Osteoblast (primary cell): ENCODE measurements at places on chromosomes 2 and 18. TPM values are rescaled to one million over a fixed set of nuclear protein-coding genes. Genes with fewer than 3 reads are reported as not detected.
A peak's percentile ranks its signal among the peaks of the same experiment; 100 is the strongest.

- H3K4me3 ChIP-seq, result no peak overlapping the region
- no peaks in the 10 kb centered on the region for H3K27me3 ChIP-seq
- DNase-seq, result no peak
- H3K4me1 ChIP-seq, result no peaks in the 10 kb centered on the region
- H3K36me3 ChIP-seq, result no peaks in the 10 kb centered on the region
- no peak overlapping the region for H3K27ac ChIP-seq
Observed at GRCh38 chr2:6506859-6507258, 358.8 kb downstream of the CMPK2 start.

- no peaks in the 10 kb centered on the region for H3K27me3 ChIP-seq
- H3K4me1 ChIP-seq, result no peaks in the 10 kb centered on the region
- H3K4me3 ChIP-seq, result no peak overlapping the region
- no peak for DNase-seq
- no peak overlapping the region for H3K27ac ChIP-seq
- H3K36me3 ChIP-seq, result no peaks in the 10 kb centered on the region
Observed at GRCh38 chr2:208148803-208149202, 2.8 kb upstream of the CRYGB start.

- no peaks in the 10 kb centered on the region for H3K36me3 ChIP-seq
- peak; percentile 73 for DNase-seq
- no peaks in the 10 kb centered on the region for H3K27me3 ChIP-seq
- peak overlapping the region; percentile 64 for H3K27ac ChIP-seq
- H3K4me3 ChIP-seq, result peak overlapping the region; percentile 58
Observed at GRCh38 chr2:187580462-187581124, 26.4 kb upstream of the TFPI start.

DNA sequence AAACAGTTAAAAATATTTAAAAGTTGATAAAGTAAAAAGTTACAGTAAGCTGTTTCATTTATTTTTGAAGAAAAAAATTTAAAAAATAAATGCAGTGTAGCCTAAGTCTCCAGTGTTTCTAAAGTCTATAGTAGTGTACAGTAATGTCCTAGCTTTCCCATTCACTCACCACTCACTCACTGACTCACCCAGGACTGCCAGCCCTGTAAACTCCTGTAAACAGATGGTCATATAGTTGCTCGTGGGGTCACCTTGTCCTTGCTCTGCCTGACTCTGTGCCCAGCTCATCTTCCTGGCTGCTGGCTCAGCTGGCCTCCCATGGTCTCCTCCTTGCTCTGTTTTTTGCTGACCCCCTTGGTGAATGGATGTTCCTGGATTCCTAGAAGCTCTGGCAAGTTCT is 180.3 kb downstream of the VAPA start:
- no peaks in the 10 kb centered on the region for H3K36me3 ChIP-seq
- no peak overlapping the region for H3K27ac ChIP-seq
- DNase-seq, result no peak
- peaks cover 4% of the 10 kb centered on the region for H3K27me3 ChIP-seq

DNA sequence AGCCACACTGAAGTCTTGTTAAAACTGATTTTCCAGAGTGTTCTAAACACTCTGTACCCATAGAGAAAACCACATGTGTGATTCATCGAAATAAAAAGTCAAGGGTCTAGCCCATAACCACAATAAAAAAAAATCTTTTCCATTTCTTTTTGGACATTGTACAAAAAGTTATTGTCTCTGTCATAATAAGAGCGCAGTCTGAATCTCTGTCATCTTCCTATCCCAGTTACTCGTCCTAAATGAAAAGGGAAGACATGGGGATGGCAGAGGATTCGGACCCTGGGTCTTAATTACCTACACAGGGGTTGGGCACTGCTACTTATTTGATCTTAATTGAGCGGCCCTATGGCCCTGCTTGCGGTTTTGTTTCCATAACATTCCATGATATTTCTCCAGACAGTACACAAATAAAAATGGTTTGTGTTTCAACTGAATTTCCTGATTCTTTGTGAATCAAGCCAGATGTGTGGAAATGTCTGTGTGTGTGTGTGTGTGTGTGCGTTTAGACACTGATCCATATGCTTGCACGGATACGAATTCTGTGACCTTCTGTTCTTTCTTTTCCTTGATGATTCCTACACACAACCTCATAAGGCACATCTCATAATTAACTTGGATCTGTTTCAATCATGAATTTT is 133.4 kb upstream of the SPATS2L start:
- H3K27ac ChIP-seq, result no peak overlapping the region
- no peaks in the 10 kb centered on the region for H3K36me3 ChIP-seq
- H3K27me3 ChIP-seq, result no peaks in the 10 kb centered on the region

DNA sequence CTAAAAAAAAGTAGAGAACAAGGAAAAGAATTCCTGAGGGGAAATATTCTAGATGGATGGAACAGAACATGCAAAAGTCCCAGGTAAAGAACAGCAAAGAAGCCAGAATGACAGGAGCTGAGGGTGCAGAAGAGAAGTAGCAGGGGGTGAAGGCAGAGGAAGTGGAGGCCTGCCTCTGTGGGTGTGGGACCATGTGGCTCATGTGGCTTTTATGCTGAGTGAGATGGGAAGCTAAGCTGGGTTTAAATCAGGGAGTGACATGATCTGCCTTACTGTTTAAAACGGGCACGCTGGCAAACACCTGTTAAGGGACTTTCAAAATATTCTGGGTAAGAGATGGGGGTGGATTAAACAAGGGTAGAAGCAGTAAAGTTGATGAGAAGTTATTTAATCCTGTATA is 40.0 kb downstream of the GKN2 start:
- DNase-seq, result no peak
- peaks cover 13% of the 10 kb centered on the region for H3K27me3 ChIP-seq
- H3K4me1 ChIP-seq, result peaks cover 7% of the 10 kb centered on the region
- no peaks in the 10 kb centered on the region for H3K36me3 ChIP-seq
- H3K4me3 ChIP-seq, result no peak overlapping the region

DNA sequence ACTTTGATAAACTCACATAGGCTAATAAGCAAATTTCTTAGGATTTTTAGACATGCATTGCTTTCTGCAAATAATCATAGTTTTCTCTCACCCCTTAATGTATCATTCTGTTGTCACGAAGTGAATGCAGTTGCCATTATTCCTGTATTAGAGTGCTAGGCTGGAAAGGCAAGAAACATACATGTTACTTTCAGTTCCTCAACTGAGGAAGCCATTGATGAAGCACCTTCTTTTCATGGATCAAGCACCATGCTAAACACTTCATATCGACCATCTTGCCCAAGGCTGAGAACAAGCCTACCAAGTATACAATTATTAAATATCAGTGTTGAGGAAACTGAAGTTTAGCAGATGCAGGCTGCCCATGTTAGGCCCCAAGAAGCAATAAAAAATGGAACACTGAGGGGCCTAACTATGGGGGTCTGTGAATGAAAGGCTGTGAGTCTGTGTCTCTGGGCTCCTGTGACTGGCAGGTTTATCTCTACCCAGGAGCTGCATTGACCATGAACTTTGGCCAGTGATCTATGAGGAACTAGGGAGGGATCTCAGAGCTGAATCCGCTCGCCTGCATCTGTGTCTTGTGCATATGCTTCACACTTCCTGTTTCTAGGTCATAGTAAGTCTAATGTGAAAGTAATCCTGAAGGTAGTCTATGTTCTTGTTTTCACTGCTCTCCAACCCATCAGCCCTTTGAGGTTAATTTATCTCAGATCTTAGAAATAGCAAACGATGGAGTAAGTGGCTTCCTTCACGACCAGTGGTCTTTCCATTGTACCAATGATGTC is 16.0 kb upstream of the TSPYL6 start:
- H3K4me1 ChIP-seq, result no peaks in the 10 kb centered on the region
- no peak overlapping the region for H3K27ac ChIP-seq
- H3K36me3 ChIP-seq, result no peaks in the 10 kb centered on the region
- no peak for DNase-seq
- H3K27me3 ChIP-seq, result no peaks in the 10 kb centered on the region
- no peak overlapping the region for H3K4me3 ChIP-seq

- no peak overlapping the region for H3K4me3 ChIP-seq
- H3K27ac ChIP-seq, result no peak overlapping the region
- no peaks in the 10 kb centered on the region for H3K4me1 ChIP-seq
- no peak for DNase-seq
- no peaks in the 10 kb centered on the region for H3K27me3 ChIP-seq
Observed at GRCh38 chr18:37986665-37987064, 421.1 kb upstream of the CELF4 start.

- peaks cover 14% of the 10 kb centered on the region for H3K4me1 ChIP-seq
- H3K27me3 ChIP-seq, result peaks cover 3% of the 10 kb centered on the region
- no peak overlapping the region for H3K4me3 ChIP-seq
- no peak for DNase-seq
- no peak overlapping the region for H3K27ac ChIP-seq
- H3K36me3 ChIP-seq, result no peaks in the 10 kb centered on the region
Observed at GRCh38 chr2:26627350-26628105, 13.6 kb downstream of the CIB4 start.

GRCh38 chr2:156779416-156780120 is 343.4 kb downstream of the GPD2 start:
- no peaks in the 10 kb centered on the region for H3K27me3 ChIP-seq
- no peaks in the 10 kb centered on the region for H3K36me3 ChIP-seq
- H3K27ac ChIP-seq, result no peak overlapping the region
- DNase-seq, result no peak

GRCh38 chr2:68987021-68987503 is 12.6 kb downstream of the GKN1 start:
- DNase-seq, result no peak
- H3K27me3 ChIP-seq, result no peaks in the 10 kb centered on the region
- H3K4me1 ChIP-seq, result no peaks in the 10 kb centered on the region
- H3K4me3 ChIP-seq, result no peak overlapping the region
- H3K27ac ChIP-seq, result no peak overlapping the region
- H3K36me3 ChIP-seq, result no peaks in the 10 kb centered on the region

DNA sequence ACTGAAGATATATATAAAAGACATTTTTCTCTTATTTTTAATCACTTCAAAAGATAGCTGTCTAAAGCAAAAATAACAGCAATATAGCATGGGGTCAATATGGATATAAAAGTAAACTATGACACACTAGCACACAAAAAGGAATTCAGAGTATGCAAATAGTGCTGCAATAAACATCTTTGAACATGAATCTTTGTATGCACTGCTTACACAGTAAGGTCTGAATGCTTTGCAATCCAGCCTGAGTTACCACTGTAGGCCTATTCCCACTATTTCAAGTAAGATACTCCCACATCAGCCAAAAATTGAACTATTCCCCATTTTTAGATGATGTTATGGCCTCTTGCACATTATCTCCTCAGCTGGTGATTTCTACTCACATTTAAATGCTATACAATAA is 27.4 kb upstream of the ERCC3 start:
- H3K36me3 ChIP-seq, result peaks cover 40% of the 10 kb centered on the region
- no peak for DNase-seq
- no peak overlapping the region for H3K27ac ChIP-seq

DNA sequence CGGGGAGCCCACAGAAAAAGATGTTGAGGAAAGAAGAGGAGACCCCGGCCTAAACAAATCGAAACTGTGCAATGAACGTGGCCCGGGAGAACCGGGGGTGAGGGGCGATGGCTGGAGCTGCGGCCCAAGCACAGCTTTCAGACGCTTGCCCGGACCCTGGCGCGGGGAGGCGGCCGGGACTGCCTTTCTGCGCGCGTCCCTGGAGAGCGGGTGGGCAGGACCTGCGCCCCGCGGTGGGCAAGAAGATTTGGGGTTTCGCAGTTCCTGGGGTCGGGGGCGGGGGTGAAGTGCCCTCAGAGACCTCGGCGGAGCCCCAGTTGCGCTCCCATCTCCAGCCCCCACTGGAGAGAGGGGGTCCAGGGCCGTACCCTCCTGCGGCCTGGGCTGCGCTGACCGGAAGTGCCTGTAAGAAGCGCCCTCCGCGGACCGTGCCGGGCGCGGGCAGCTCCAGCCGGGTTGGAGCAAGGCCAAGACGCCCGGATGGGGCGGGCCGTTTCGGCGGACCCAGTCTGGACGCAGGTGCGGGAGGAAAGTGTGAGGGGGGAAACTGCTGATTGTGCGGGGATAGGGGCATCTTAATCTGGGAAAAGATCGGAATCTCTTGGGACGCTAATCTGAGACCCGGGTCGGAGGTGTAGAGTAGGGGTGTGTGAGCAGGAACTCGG is 11.6 kb downstream of the EN1 start:
- peak overlapping the region; percentile 69 for H3K4me3 ChIP-seq
- no peak for DNase-seq
- peaks cover 3% of the 10 kb centered on the region for H3K4me1 ChIP-seq
- H3K36me3 ChIP-seq, result no peaks in the 10 kb centered on the region
- peaks cover 64% of the 10 kb centered on the region for H3K27me3 ChIP-seq

DNA sequence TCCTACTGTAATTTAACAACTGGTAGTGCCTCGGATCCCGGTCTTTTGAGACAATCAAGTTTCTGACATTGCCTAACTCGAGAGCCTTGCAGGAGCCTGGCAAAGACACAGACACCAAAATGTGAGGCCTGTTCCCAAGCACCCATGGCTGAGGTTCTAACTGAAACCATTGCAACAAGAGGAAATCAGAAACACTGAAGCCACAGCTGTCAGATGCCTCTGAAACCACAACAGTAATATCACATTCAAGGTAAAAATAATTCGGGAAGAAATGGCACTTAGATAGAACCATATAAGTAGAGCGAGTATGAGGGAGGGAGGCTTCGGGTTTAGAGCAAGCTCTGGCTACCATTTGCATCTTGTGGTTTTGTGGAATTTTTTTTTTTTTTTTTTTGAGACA is 285.9 kb downstream of the FBXO15 start:
- H3K4me3 ChIP-seq, result no peak overlapping the region
- H3K27me3 ChIP-seq, result no peaks in the 10 kb centered on the region
- no peak for DNase-seq
- H3K27ac ChIP-seq, result no peak overlapping the region
- H3K4me1 ChIP-seq, result no peaks in the 10 kb centered on the region

DNA sequence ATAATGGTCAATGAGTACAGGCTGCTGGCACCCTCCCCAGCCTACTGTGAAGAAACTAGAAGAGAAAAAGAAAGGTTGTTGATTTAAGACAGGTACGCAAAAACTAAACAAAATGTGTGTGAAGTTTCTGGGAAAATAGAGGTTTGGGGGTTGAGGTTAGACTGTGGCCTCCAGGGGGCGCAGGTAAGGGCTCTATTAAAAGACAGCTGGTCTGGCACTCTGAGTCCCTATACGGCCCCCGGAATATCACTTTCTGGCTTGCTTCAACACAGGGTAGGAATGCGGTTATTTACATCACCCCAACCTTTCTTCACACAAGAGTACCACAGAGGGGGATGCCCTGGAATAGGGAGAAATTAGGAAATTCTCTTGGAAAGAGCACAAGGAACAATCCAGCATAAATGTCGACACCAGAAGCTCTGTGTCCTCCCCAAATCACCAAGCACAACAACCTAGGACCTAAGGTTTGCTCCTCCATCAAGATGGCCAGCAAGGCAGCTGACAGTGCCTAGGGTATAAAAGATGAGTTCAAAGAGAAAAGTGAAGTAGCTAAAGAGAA is 480.8 kb upstream of the KLHL29 start:
- H3K27me3 ChIP-seq, result no peaks in the 10 kb centered on the region
- H3K4me1 ChIP-seq, result no peaks in the 10 kb centered on the region
- H3K4me3 ChIP-seq, result no peak overlapping the region
- DNase-seq, result no peak
- no peaks in the 10 kb centered on the region for H3K36me3 ChIP-seq
- no peak overlapping the region for H3K27ac ChIP-seq

CD28 gene
- total RNA-seq, result not detected in 2 replicates

ALPI gene
- not detected in 2 replicates for total RNA-seq

CROCC2 gene
- under 0.01 TPM in 2 replicates for total RNA-seq

FOXD4L1 gene
- total RNA-seq, result under 0.01 and 0.29 TPM in 2 replicates
